ENCODE measurements at places on chromosomes 7 and 10.

GRCh38 chr10:132395704-132396493 is 1.1 kb upstream of the PWWP2B start:
- peak; percentile 24 for DNase-seq

GRCh38 chr10:84493951-84494848 is 165.8 kb downstream of the CCSER2 start:
- DNase-seq = peak; percentile 35

- no peak for DNase-seq
These were observed 27.5 kb downstream of the VWA2 start for GRCh38 chr10:114266521-114266920.

- DNase-seq = no peak
These were observed 158.7 kb downstream of the TNS3 start for GRCh38 chr7:47423196-47423595.
